DMS153 (cell line): ENCODE measurements at places on chromosomes 1 and 21.

GRCh38 chr1:232260861-232261260 lies 369.1 kb downstream of the SIPA1L2 start:
- DNase-seq = no peak

- peak; percentile 64 for DNase-seq
Observed at GRCh38 chr1:63593303-63593885, at the start of gene PGM1. TSS of gene PGM1 (plus strand) at chr1:63593411. CDS start at chr1:63593489, 78 bp downstream.

DNA sequence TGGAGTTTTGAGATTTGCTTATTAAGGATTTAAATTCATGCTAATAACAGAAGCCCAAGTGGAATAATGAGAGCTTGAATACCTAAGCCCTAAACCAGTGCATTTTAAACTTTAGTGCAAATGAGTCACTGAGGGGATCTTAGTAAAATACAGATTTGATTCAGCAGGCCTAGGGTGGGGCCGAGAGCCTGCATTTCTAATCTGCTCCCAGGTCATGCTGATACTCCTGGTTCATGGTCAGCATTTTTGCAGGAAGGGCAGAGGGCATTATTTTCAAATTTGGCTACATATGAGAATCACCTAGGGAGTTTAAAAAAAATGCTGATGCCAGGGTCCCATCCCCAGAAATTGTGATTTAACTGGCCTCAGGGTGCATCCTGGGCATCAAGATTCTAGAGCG lies 39.3 kb downstream of the DNTTIP2 start:
- DNase-seq = no peak

- DNase-seq = peak; percentile 1
Observed at GRCh38 chr1:83113652-83114051, 885.3 kb downstream of the TTLL7 start.

DNA sequence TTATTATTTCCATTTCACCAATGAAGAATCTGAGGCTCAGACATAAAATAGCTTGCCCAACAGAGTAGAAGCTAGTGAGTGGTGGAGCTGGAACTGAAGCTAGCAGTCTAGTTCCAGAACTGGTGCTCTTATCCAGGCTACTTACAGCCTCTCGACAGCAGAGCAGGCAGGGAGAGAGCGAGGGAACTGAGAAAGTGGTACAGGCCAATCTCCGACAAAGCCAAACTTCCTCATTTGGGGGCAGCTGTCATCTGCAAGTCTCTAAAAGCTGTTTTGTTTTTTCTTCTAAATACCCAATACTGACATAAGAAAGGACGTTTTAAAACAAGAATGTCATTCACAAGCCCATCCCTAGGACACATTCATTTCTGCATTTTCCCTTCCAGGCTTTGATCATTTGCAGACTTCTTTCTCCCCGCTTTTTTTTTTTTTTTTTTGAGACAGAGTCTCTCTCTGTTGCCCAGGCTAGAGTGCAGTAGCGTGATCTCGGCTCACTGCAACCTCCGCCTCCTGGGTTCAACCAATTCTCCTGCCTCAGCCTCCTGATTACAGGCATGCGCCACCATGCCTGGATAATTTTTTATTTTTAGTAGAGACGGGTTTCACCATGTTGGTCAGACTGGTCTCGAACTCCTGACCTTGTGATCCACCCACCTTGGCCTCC lies 20.0 kb downstream of the YIPF1 start:
- DNase-seq = no peak

DNA sequence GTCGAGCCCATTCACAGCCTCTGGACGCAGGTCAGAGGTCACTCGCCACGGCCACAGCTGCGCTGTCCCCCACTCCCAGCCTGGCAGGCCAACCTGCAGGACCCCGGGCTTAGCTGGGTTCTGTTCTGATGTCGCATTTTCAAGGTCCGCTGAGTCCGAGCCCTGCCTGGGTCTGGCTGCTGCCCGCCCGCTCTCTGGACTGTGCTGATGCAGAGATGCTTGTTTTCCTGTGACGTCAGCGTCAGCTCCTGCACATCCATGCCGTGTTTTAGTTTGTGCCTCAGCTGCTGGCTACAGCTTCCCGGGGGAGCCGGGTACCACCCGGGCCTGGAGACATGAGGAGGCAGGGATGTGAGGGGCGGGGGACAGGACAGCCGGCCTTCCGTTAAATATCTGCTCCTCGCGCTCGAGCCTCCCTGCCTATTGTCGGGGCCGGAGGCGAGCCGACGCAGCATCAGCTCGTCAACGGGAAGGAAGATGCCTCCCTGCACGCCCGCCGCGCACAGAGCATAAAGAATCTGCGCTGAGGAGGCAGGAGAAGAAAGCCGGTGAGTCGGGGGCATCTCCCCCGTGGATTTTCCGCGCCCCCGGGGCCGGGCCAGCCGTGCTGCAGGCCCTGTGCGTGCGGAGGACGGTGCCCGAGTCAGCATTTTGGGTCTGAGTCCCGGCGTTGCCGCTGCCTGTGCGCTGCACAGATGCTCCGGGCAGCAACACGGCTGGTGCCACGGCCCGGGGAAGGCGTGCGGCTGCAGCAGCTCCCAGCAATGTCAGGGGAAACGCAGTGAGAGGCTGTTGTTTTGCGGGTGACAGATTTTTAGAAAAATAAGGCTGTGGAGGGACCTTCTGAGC lies 23.4 kb downstream of the PRKCZ start:
- DNase-seq = no peak

DNA sequence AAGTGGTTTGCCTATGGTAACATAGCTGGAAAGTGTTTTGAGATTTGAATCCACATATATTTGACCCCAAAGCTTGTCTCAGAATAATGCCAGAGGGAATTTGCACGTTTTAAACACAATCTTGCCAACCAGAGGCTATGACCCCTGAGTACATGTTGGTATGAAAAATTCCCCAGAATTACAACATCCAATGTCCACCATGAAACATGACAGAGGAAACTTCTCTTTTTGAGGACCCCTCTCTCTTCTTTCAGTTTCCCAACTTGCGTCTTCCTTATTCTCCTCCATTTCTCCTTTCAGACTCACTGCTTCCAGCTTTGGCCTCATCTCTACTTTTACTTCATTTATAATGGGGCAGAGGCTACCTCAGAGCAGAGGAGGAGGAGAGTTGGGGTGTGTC lies 5.5 kb upstream of the KCNJ9 start:
- no peak for DNase-seq

- DNase-seq = no peak
Observed at GRCh38 chr1:100795646-100795985, 76.1 kb downstream of the VCAM1 start.

- DNase-seq = no peak
Observed at GRCh38 chr1:155518484-155518883, 44.1 kb downstream of the ASH1L start.

- no peak for DNase-seq
Observed at GRCh38 chr21:8994640-8995511, 1526.5 kb upstream of the TPTE start.

DNA sequence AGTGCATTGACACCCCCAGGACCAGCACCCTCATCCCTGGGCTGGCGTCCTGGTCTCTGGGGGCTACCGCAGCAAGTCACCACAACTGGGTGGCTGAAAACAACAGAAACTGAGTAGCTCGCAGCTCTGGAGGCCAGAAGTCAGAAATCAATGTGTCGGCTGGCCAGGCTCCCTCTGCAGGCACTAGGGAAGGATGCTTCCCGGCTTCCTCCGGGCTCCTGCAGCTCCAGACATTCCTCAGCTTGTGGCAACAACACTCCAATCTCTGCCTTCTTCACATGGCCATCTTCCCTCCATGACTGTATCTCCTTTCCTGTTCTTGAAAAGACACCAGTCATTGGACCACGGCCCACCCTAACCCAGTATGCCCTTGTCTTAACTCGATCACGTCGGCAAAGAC lies 224.2 kb downstream of the NPHP4 start:
- DNase-seq = no peak

- DNase-seq = no peak
Observed at GRCh38 chr21:29829564-29830275, 110.1 kb downstream of the GRIK1 start.

GRCh38 chr1:33634806-33635205 lies 162.4 kb downstream of the ZSCAN20 start:
- DNase-seq = no peak

GRCh38 chr1:21175670-21176581 lies 771 bp downstream of the EIF4G3 start:
- DNase-seq = peak; percentile 27

GRCh38 chr1:86085741-86086409 lies 70.7 kb downstream of the COL24A1 start:
- no peak for DNase-seq

GRCh38 chr1:6185635-6186382 lies 5.7 kb upstream of the CHD5 start:
- no peak for DNase-seq

GRCh38 chr1:168266644-168267186 lies 14.0 kb upstream of the TBX19 start:
- no peak for DNase-seq

DNA sequence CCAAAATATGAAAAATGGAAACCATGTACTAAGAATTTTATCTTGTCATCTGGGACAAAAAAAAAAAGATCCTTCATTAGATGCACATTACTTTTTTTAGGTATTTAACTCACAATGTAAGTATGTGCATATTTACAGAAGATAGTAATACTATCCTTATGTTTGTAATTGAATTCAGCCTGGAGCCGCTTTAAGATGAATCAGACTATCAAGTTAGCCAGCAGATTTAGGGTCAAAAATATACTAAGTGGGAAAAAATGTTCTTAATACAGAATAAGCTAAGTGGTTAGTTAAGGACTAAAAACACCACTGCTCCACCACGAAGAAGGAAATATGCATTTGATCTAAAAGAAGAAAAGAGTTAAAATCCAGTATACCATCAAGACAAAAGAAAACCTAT lies 49.1 kb downstream of the DSCAM start:
- no peak for DNase-seq

DNA sequence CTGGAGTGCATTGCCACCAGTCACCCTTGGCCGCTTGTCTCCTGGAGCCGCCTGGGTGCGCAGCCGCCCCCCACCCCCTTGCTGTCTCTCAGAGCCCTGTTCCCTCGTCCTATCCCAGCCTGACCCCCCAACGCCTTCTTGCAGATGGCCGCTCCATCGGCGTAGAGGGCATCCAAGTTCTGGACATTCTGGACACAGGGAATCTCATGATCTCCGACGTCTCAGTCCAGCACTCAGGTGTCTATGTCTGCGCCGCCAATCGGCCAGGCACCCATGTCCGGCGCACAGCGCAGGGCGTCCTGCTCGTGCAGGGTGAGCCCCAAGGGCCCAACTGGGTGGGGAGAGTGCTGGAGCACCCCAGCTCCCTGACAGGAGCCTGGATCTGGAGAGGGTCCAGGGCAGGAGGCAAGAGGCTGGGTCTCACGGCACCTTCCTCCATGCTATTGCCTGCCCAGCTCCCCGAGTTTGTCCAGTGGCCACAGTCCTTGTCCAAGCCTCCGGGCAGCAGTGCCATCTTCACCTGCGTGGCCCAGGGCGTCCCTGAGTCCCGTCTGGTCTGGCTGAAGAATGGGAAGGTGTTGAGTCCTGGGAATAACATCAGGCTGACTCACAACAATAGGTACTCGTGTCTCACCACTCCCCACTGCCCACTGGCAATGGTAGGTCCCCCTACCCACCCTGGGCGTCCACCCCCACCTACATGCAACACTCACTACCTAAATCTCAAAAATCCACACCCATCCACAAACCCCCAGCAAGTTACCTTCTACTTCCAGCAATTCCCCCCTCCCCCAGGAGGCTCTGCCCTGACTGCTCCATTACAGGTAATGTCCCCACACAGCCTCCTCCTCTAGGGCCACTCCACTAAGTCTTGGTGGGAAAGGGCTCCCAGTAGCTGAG lies 24.6 kb downstream of the SLC27A3 start:
- DNase-seq = no peak

GRCh38 chr1:204261746-204262505 lies 48.1 kb upstream of the GOLT1A start:
- DNase-seq = no peak

DNA sequence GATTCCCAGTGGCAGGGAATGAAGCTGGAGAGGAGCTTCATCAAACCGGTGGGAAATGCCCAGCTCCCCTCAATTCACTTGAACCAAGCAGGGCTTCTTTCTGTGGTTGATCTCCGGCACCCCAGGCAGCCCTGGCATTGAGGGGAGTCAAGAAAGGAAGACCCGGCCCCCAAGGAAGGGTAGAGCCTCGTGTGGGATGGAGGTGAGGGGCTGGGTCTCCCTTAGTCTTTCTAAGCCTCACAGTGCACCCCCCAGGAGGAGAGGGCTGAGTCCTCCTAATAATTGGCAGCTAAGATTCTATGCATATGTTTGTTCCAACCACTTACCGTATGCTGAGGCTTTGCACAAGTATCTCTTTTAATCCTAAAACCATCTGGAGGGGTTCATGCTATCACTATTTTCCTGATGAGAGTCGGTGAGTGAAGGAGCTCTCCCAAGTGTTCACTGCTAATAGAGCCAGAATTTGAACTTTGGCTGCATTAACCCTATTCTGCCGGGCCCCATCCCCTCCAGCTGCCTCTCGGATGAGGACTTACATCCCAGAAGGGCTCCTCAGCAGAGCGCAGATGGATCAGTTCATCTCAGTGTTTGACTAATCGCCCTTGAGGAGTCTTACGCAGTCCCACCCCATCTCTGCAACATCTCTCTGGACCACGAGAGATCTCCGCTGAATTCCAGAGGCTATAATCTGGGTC lies 33.1 kb upstream of the TMEM51 start:
- no peak for DNase-seq

DNA sequence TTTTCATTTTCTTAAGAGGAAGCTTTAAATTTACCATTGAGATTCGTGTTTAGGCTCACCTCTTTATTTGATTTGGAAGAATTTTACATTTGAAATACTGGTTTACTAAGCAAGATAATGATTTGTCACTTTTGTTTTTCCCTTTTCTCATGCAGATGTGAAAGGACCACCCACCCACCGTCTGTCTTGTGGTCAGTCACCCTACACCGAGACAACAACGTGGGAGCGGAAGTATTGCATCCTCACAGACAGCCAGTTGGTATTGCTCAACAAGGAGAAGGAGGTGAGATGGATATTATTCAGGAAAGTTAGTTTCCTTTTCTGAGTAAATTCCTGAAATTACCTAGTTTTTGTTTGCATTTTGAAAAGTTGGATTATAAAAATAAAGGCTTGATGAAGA lies 189.5 kb downstream of the RASAL2 start:
- no peak for DNase-seq

DNA sequence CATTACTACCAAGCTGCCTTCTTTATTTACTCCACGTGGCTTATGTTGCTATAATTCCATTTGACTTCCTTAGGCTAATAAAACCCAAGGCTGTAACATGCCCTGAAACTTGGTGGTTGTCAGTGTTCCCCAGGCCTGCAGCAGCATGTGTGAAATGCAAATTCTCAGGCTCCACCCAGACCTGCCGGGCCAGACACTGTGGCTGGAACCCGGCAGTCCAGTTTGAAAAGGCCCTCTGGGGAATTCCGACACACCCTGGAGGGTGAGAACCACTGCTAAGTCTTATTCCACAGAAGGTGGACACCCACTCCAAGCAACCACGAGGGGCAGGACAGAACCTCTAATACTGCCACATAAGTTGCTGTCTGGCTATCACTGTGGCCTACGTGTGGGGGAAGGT lies 41.4 kb downstream of the URB1 start:
- no peak for DNase-seq

- DNase-seq = no peak
Observed at GRCh38 chr1:214335567-214335966, 54.6 kb downstream of the SMYD2 start.
